Glutamatergic neuron (in vitro differentiated cells): ENCODE measurements at places on chromosomes 5 and 9. TPM values are rescaled to one million over a fixed set of nuclear protein-coding genes. Genes with fewer than 3 reads are reported as not detected.

ZNF618 gene
- 114 TPM for total RNA-seq

RPL37 gene
- 840 TPM for total RNA-seq

GRCh38 chr9:18457510-18457909, 16.4 kb upstream of the ADAMTSL1 start:
- no peaks in the 10 kb centered on the region for H3K27me3 ChIP-seq
- no peaks in the 10 kb centered on the region for H3K4me1 ChIP-seq
- no peak for DNase-seq
- no peak overlapping the region for H3K27ac ChIP-seq
- no peaks in the 10 kb centered on the region for H3K36me3 ChIP-seq

GRCh38 chr5:18720002-18720401, 1085.7 kb downstream of the TAF11L14 start:
- no peak for DNase-seq
- no peaks in the 10 kb centered on the region for H3K27me3 ChIP-seq
- H3K4me3 ChIP-seq, result no peak overlapping the region
- H3K4me1 ChIP-seq, result no peaks in the 10 kb centered on the region
- no peaks in the 10 kb centered on the region for H3K36me3 ChIP-seq
